ENCODE measurements at places on chromosomes 13 and 19.

- peak; percentile 98 for DNase-seq
Observed at GRCh38 chr19:37172368-37173366, at the start of gene ZNF585A. Gene ZNF585A, minus strand, starts transcription at chr19:37172695. Its CDS starts 2,785 bp downstream, at chr19:37169910.

DNA sequence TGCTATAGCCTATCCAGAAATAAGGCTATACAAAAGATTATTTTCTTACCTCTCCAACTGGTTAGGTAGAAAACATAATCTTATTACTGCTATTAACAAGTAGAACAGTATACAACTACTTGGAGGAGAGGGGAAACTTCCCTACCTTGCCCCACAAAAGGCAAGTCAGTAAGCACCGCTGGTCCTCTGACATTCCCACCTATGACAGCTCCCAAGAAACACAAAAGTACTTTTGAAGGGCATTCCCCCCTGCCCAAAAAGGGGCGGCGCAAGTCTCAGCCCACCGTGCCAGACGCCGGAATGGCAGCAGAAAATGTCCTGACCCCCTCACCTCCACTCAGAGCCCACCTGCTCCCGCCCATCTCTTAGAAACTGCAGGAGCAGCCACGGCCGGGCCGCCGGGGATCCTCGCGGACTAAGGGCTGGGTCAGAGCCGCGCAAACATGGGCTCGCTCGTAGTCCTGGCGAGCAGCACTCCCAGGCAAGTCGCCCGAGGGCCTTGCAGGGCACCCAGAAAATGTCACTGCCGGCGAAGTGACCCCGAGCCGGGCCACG is 437 bp downstream of the SUCLA2 start:
- no peak for DNase-seq

- DNase-seq = no peak
Observed at GRCh38 chr13:23320926-23321534, 112.5 kb downstream of the SACS start.

GRCh38 chr13:20161275-20161950 is 561 bp upstream of the GJA3 start:
- peak; percentile 45 for DNase-seq

DNA sequence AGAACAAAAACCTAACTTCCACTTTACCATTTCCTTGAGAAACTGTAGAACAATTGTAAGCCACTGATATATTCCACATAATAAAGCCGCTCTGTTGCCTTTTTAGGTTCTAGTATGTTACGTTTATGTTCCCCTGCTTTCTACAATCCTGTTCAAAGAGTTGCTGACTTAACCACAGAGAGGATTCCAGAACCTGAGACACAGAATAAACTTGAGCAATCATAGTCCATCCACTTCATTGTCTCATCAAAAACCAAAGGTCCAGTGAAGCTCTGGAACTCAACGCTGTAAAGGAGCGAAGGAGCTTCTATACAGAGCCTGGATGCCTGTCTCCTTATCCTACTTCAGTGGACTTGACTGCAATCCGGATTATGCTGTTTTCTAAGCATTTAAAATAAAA is 4.6 kb downstream of the STARD13 start:
- no peak for DNase-seq

GRCh38 chr19:40920300-40921004 is 38.4 kb upstream of the CYP2A7 start:
- DNase-seq = no peak

DNA sequence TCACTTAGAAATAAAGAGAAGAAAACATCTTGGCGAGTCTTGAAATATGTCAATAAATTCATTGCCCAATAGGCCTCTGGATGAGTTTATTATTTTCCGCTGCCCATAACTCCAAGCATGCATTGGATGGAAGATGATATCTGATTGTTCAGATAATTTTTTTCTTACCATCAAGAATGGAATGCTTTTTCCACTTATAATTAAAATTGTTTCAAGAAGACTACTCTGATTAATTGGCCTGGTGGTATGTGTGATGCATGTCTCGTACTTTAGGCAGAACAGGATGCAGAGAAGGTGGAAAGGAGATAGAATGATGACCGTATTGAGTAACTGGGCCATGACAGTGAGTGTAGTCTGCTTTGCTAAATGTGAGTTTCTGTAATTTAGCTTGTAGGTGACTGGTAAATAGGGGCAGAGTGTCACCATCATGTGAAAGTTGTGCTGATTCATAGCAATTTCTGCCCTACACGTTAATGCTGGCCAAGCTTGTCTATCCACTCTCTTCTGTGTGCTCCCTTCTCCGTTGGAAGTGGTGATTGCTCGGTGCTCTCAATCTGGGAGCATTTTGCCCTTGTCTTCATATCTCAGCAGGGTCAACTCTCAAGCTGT is 13.5 kb upstream of the SPATA13 start:
- no peak for DNase-seq

DNA sequence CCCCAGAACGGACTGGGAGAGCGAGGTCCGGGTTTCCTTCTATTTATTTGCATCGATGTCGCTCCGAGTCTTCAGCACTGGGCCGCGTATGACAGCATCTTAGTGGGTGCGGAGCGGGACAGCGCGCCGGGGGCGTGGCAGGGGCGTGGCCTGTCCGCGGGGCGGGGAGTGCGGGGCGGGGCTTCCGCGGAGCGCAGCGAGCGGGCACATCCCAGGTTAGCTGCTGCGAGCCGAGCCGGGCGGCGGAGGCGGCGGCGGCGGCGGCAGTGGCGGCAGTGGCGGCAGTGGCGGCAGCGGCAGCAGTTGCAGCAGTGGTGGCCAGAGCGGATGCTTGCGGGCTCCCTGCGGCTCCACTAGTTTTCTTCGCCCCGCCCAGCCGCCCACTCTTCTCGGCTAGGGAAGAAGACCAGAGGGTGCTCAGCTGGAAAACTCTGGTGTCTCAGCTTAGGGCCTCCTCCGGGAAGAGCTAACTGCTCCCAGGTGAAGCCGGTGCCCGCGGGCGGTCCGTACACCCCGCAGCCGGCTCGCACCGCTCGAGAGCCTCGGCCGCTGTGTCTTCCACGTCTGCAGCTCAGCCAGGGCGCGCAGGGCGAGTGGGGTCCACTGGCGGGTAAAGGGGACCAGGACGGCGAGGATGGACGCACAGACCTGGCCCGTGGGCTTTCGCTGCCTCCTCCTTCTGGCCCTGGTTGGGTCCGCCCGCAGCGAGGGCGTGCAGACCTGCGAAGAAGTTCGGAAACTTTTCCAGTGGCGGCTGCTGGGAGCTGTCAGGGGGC is at the start of gene GPC5:
Gene GPC5 (plus strand): TSS at position 209 of the 776 bp plus-strand sequence.
- DNase-seq = peak; percentile 76

DNA sequence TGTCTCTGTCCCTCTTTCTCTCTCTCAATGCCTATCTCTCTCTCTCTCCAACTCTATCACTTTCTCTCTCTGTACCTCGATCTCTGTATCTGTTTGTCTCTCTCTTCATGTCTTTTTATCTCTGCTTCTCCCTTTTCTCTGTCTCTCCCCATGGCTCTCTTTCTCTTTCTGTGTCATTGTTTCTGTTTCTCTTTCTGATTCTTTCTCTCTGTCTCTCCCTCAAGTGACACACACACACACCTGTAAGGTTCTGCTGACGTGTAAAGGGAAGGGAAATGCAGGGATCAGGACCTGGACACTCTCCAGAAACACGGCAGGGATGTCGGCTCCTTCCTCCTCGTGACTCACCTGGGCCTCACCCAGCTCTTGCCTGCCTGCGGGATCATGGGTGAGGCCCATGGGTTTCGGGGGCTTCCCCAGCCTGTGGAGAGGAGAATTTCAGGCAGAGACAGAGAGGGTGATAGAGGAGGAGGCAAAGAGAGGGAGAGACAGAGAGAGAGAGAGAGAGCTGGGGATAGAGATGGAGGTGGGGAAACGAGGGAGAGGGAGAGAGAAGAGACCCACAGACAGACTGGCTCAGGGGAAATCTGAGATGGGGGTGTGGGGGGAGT is 5.4 kb upstream of the PLAUR start:
- DNase-seq = peak; percentile 76

DNA sequence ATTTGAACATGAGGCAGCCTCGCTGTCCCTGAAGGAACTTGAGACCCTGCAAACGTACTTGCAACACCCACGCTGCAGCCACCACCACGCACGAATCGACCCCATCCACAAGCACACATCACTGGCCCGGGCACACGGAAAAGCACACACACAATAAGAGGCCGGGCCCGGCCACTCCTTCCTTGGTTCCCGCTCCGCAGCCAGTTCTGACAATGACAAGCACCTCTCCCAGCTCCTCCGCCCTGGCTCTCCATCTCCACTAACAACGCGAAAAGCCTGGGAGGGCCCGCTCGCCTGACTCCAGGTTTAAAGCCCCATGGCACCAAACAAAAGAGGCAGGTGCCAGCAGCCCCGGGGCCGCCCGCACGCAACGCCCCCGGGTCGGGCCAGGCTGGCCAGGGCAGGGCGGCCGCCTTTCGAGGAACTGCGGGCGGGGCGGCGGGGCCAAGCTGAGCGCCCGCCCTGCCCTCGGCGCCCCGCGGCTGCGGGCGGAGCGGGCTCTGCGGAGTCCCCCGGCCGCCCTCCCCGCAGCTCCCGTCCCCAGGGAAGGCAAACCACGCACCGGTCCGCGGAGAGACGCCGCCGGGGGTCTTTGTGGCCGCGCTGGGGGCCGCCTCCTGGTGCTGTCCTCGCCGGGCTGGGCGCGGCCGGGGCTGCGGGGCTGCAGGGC is 495 bp downstream of the DCLK1 start:
- no peak for DNase-seq

DNA sequence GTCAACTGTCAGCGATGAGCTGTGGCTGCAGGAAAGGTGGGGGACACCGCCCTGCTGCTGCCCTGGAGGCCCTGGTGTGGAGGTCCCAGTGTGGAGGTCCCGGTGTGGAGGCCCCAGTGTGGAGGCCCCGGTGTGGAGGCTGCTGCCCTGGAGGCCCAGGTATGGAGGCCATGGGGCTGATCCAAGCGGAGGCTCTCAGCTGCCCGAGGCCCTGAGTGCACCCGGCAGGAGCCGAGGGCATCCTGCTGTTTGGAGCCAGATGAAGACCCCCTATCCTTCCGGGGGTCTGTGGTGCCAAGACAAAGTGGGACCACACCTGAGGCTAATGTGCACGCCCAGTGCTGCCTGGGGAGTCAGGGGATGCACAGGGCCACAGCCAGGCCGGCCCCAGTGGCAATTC is 210.4 kb upstream of the SOX1 start:
- DNase-seq = no peak

DNA sequence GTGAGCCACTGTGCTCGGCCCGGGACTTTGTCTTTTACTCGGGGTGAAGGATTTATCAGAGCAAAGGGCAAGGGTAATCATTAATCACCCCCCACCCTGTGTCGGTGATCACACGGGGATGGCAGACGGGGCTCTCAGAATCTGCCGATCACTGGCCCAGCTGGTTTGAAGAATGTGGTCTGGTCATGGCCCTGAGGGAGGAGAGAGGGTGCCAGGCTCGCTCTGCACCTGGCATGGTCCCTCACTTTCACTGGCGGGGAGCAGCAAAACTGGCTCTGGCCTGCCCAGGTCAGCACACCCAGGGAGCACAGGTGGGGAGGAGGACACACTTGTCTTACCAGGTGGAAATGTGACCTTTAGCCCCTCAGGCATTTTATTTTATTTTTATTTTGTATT is 10.2 kb downstream of the REEP6 start:
- DNase-seq = no peak

DNA sequence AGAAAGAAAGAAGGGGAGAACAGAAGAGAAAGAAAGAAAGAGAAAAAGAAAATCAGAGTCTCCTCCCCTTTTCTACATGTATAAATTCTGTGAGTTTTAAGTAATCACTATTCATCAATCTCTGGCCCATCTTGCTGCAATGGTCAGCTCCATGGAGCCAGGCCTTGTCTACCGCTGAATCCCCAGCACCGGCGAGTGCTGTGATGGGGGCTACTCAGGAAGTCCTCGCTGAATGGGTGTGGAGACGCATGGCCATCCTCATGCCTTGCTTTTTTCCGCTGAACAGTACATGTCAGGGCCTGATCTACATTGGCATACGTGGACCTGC is 29.9 kb downstream of the GPR42 start:
- DNase-seq = no peak

- DNase-seq = no peak
Observed at GRCh38 chr13:82477436-82477835, 1404.8 kb downstream of the SLITRK1 start.

DNA sequence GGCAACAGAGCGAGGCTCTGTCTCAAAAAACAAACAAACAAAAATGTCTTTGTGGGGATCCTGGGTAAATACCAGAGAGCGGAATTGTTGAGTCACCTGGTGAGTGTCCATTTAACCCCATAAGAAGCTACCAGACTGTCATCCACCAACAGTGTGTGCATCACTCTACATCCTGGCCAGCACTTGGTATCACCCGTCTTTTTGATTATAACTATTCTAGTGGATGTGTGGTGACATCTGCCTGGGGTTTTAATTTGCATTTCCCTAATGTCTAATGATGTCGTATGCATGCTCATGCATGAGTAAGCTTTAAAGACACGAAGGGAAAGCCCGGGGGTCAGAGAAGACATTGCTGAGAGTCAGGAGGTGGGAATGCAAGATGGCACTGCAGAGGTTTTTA is 126.7 kb upstream of the MRI1 start:
- peak; percentile 4 for DNase-seq

- peak; percentile 81 for DNase-seq
Observed at GRCh38 chr19:46648060-46648960, 12.3 kb upstream of the GNG8 start.

DNA sequence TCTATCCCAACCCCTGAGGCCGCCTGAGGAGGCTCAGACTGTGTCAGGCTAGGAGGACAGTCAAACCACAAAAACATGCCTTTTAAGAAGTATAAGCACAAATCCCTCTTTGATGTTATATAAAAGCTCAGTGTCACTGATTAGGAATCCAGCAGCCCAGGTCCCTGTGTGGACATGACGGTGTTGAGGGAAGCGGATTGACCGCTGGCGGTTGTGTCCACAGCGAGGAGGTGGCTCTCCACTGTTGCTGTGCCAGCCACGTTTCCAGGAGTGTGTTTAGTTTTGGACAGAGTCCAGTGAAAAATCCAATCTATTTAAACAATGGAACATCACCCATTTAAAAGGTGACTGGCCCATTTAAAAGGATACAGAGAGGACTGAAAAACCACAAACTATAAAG is 7.5 kb upstream of the GJA3 start:
- no peak for DNase-seq

DNA sequence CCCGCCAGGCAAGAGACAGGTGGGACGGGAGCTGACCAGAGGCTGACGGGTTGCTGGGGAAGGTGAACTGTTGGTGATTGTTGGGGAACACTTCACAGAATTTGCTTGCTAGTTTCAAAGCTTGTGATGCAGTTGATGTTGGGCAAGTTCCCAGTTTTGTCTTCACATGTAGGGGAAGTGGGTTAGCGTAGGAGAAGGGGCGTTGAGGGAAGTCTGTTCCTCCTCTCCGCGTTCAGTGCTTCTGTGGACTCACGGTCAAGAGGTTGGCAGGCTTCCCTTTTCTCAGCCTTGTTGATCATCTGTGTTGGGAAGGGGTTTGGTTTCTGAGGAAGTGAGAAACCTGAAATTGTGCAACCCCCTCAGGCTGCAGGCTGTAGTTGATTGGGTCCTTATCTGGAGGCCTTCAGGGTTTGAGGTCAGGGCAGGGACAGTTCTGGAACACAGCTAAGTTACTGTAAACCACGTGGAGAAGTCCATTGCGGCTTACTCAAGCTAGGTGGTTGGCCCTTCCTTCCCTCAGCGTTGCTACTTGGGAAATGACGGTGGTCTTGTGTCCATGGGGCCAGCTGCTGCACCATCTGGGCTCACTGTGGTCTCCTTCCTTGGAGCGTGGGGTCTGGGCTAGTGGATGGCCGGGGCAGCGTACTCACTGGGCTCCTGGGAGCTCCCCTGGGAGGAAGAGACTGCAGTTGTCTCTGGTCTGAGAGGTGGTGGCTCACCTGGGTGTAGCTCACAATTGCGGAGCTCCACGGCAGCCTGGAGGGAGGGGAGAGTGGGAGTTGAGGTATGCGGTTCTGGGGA is 7.5 kb downstream of the RPS9 start:
- peak; percentile 100 for DNase-seq
